ENCODE measurements at places on chromosomes 4 and X.

- no peak for DNase-seq
Observed at GRCh38 chr4:95715830-95716229, 124.1 kb upstream of the PDHA2 start.

- DNase-seq: no peak
Observed at GRCh38 chr4:121164291-121164690, at the start of gene TNIP3. TSS of gene TNIP3 (minus strand) at chr4:121164321. CDS start at chr4:121164125, 196 bp downstream.

DNA sequence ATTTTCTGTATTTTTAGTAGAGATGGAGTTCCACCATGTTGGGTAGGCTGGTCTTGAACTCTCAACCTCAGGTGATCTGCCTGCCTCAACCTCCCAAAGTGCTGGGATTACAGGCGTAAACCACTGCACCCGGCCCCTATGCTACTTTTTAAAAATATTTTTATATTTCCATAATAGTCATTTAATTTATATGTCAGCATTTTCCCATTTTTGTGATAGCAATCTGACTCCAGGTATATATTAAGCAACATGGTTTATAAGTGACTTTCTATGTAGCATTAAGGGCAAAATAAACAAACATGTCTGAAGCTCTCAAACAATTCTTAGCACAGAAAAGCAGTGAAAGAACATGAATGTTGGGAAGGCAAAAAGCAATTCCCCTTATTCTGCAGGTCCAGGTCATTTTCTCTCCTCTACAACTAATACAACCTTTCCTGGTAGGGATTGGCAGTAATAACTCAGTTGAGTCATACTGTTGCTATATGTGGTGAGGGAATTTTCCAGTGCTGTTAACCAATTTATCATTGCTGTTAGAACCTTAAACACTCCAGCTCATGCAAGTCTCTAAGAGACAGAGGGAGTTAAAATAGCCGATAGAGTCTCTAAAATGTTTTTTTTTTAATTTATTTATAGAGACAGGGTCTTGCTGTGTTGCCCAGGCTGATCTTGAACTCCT lies 24.0 kb downstream of the SMIM14 start:
- DNase-seq: no peak

GRCh38 chr4:15577508-15577907 lies 77.6 kb downstream of the FBXL5 start:
- DNase-seq: no peak

GRCh38 chr4:664713-665231 lies 9.3 kb downstream of the ATP5ME start:
- no peak for DNase-seq

- DNase-seq: no peak
Observed at GRCh38 chr4:81227968-81228367, 12.9 kb upstream of the PRKG2 start.

DNA sequence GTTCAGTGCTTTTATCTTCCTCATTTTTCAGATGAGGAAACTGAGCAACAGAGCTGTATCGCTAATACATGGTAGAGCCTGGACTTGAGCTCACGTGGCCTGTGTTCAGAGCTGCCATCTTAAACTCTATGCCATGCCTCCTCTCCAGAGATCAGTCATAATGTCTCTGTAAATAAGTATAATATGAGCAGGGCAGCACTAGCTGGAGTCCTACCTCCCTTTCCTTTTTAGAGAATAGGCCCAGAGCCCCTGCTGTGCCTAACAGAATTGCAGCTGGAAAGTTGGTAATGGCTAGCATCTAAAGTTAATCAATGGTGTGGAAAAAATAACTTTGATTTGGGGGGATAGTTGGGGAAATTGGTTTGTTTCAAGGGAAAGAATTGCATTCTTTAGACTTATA lies 20.4 kb downstream of the CASP6 start:
- DNase-seq: no peak

- DNase-seq: peak; percentile 15
Observed at GRCh38 chrX:132489578-132490419, 961 bp upstream of the MBNL3 start.

DNA sequence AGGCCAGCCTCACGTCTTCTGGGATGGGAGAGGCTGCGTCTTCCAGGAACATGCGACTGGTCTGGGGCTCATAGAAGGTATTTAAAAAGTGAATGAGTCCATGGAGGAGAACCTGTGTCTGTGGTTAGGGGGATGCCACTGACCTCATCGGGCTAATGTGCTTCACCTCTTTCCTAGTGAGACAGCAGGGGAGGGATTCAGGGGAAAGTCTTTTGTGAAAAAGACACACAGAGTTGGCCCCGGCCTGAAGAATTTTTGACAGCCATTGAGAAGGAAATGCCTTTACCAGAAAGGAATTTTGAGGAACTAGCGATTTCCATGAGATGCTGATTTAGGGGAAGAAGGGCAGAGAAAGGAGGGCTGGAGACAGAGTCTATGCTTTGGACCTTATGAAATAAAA lies 11.0 kb upstream of the C4orf50 start:
- DNase-seq: no peak

DNA sequence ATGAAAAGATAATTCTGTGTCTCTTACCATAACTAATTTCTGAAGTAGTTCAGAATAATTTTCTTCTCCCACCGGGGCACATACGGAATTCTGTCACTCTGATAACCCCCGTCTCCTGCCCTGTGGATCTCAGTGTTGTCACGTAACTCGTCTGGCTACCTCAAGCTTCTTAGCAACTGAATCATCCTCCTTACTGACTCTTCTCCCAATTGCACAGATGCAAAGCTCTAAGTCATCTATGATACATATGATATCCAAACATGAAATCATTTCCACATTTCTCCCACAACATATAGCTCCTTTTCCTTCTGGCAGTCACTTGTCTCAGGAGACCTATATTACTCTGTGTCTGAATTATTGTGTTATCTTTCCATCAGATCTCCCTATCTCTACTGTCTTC lies 1043.1 kb upstream of the TENM3 start:
- DNase-seq: no peak

- DNase-seq: no peak
Observed at GRCh38 chr4:8229331-8229975, 30.4 kb downstream of the SH3TC1 start.
